Brain pericyte (primary cell): ENCODE measurements at places on chromosomes 6 and 20.

- no peak for DNase-seq
Measured at GRCh38 chr6:125747589-125748405, 1.6 kb upstream of the HEY2 start.

DNA sequence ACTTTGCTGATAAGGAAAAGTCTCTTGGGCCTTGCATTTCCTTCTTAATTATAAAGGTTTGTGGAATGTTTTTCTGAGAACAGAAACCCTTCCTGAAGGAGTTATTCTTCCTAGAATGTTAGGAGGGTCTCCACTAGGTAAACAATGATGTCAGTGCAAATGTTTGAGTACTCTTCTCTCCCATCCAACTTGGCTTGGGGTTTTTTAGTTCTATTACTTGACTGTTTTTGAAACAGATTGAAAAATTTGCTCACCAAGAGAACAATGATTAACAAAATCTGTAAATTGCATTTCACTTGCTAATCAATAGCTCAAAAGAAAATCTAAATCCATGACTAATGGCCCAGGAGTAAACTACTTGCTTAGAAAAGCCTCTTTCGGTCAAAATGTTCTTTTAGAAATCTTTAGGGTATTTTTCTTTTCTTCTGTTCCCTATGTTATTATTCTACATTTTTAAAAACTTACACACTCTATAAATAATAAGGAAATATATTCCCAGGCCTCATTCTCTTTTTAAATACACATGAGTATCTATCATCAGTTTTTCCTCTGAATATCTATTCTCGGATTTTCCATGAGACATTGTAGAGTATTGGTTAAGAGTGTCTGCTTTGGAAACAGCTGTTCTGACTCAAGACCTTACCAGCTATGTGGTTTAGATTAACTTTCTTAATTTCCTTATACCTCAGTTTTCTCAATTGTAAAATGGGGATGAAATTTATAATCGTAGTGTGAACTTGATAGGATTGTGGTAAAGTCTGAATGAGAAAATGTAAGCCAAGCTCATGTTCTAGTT is 234.2 kb upstream of the CITED2 start:
- no peak for DNase-seq

DNA sequence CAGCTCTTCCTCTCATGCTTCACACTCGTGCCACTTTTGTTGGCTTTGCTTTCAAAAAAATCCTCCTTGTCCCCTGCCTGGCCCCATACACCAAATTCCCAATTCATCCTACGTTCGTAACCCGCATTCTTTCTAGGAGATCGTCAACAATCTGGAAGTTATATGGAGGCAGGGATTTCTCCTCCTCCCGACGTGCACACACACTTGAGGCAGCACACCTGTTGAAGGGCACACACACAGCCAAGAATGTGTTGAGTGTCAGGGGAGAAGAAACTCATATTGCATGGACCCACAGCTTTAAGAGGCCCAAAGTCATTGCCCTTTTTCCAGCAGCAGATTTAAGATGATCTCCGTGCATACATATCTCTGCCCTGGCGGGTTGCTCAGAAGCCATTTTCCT is 28.9 kb downstream of the THBS2 start:
- DNase-seq = no peak

GRCh38 chr6:33384581-33385020 is 7.0 kb upstream of the KIFC1 start:
- no peak for DNase-seq

- no peak for DNase-seq
Measured at GRCh38 chr6:1503811-1504210, 105.9 kb upstream of the FOXC1 start.
